ENCODE measurements at places on chromosomes 1 and 21. TPM values are rescaled to one million over a fixed set of nuclear protein-coding genes. Genes with fewer than 3 reads are reported as not detected.
A peak's percentile ranks its signal among the peaks of the same experiment; 100 is the strongest.

- DNase-seq: no peak
Observed at GRCh38 chr1:58724483-58724882, 24.6 kb upstream of the MYSM1 start.

DNA sequence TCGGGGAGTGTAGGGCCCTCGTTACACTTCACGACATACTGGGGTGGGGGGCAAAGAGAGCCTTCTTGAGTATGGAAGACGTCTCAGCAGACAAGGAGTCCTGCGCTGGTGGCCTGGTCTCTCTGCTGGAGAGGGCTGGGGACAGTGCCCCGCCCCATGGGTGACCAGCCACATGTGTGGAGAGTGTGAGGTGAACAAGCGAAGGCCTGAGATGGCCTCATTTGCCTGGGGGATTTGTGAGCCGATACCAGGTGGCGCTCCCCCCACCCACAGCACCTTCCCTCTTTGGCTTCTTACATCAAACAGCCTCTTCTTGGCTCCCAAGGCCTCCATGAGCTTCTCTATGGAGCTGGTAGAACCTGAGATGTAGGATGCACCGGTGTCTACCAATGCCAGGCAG lies 4.0 kb upstream of the ETNK2 start:
- no peak for DNase-seq

DNA sequence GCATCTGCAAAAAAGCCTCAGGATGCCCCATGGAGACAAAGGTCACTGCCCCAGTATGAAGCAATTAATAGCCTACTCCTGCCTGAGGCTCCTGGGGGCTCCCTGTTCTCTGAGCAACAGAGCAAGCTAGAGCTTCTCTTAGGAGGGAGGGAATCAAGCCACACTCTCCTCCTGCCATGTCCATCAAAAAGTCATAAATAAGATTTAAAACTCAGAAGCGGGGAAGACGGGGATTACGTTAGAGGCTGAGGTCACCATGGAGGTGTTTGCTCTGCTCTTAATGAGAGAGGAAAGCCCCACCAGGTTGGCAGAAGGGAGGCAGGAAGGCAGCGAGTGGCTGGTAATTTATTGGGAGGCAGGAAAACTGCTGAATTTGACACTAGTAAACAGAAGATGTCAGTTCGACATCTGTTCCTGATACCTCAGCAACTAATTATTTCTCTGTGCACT lies 98.4 kb upstream of the TNR start:
- DNase-seq: no peak

DNA sequence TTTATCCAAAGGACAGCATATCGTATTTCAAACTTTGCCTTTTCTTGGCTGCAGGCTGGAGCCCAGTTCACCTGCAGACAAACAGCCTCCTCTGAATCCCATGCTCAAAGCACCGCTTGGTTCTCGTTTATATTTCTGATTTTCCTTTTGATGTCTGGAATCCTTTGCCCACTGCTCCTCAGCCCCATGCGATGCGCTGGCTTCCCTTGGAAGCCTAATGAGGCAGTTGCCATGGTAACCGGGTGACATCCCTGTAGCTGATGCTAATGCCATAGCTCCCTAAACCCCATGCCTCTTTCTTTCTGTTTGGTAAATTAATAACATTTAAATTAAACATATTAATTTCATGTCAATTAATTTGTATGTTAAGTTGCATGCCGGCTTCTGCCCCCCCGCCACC lies 327.1 kb downstream of the PRDM2 start:
- no peak for DNase-seq

- peak; percentile 83 for DNase-seq
Observed at GRCh38 chr1:236009857-236010256, 55.0 kb downstream of the NID1 start.

- no peak for DNase-seq
Observed at GRCh38 chr1:200916681-200917080, 22.0 kb downstream of the INAVA start.

DNA sequence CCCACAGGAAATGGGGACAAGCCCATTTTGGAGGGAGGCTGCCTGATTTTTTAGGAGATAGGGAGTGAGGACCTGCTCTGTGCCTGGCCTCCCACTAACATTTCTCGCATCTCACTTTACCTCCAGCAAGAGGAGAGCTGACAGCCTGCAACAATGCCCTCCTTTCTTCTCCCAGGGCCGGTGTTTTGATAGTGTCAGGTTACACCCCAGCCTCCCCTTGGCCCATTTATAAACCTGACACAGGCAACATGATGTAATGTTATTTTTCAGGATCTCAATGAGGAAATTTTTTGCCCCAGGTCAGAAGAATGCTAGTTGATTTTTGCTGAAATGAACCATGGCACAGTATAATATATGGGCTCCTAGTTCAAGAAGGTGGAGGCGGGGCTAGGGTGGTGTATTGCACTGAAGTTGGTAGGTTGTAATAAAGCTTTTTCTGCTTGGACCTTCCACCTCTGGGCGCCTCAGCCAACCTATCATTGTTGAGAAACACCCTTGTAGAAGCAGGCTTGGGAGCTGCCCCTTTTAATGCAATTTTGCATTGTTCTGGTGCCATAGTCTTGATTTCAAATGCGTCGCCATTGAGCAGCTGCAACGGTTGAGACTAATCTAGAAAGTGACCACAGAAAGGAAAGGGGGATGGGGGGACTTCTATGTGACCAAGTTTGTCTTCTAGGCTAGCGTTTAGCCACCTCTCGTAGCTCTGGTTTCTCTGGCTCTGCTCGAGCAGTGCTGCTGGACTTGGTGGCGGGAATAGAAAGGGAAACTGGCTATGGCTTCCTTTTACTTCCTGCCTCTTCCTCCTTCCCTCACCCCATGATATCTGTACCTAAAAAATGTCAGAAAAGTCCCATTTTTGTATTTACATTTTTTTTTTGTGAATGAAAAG lies 53.0 kb downstream of the PBX1 start:
- DNase-seq: peak; percentile 86

DNA sequence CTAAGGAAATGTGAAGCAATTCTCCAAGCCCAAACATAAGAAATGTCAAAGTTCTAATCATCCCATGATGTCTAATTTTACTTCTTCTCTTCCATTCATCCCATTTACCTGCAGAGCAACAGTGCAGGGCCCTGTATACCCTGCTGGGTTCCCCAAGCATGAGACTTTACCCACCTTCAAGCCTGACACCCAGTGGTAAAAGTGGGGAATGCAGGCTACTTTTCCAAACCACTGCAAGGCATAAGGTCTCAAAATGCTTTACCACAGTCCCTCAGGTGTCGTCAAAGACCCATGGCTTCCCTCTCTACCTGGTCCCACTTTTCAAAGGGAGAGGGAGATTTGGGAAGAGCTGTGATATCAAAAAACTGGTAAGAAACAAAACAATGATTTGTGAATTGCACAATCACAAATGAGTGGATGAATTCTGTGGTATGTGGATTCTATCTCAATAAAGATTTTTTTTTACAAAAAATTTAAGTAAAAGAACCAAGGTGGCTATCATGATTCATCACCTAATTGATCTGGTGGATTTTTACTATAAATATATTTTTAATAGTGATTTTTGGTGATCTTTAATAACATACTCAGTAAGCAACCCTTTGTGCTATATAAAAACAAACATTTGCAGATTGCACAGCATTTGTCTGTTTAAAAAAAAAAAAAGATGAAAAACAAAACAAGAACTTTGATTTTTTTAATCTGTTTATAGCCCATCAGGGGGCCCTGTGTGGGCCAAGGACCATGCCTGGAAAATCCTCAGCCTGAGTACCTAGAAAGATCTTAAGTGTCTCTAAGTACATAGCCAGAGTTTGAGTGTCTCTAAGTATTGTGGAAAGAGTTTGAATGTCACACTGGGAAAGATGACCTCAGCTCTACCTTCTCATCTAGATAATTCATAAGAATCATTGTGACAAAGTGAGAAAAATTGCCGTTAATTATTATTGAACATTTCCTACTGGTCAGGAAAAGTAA lies 73.1 kb upstream of the GJB5 start:
- peak; percentile 28 for DNase-seq

DNA sequence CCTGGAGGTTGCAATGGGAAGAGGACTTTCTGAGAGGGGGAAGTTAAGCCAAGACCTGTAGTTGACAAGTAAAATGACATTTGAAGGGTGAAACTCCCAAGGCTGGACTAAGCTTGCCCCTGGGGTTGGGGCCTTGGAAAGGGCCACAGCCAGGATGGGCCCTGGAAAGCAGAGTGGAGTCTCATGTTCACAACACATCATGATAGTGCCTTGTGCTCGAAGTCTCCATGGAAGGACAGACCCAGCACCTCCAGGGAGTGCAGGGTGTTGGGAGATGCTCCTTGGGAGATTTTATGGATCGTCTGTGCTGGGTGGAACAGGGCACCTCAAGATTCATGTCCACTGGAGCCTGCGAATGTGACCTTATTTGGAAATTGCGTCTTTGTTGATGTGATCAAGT lies 55.6 kb upstream of the ACTRT2 start:
- no peak for DNase-seq

DNA sequence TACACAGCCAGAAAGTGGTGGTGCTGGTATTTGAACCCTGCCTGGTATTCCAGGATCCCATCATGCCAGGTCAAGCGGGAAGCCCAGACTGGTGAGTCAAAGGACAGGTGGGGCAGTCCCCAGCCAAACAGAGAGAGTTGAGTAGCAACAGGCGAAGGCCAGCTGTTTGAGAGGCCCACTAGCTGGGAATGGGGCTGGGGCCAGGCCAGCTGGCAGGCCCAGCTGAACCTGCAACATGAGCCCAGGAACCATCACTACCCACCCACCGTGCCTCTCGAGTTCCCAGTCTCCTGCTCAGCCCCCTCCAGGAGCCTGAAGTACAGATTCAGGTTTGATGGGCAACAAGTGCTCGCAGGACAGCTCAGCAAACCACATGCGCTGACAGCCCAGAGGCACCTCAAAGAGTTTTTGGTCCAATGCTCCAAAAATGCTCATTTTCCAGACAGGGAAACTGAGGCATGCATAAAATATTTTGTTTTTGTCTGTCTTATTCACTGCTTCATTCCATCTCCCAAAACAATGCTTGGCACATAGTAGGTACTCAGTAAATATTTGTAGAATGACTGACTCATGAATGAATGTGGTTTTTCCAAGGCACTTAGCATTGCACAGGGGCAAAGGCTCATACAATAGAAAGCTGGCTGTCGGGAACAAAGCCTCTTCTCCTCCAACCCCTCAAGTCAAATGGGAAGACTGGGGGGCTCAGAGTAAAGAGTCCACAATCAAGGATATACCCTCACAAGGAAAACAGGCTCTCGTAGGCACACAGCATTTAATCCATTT lies 42.5 kb upstream of the CLIC4 start:
- DNase-seq: peak; percentile 89

DNA sequence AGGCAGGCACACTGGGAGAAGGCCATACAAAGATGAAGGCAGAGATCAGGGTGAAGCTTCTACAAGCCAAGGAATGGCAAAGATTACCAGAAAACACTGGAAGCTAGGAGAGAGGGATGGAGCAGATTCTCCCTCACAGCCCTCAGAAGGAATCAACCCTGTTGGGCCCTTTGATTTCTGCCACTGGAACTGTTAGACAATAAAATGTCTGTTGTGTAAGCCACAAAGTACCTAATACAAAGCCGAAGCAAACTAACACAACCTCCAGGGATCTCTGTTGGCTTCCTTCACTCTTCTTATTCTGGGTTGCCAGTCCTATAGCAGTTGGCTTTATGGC lies 1.7 kb upstream of the PLA2G2A start:
- DNase-seq: no peak

GRCh38 chr1:87523466-87523865 lies 194.8 kb downstream of the LMO4 start:
- peak; percentile 56 for DNase-seq

DNA sequence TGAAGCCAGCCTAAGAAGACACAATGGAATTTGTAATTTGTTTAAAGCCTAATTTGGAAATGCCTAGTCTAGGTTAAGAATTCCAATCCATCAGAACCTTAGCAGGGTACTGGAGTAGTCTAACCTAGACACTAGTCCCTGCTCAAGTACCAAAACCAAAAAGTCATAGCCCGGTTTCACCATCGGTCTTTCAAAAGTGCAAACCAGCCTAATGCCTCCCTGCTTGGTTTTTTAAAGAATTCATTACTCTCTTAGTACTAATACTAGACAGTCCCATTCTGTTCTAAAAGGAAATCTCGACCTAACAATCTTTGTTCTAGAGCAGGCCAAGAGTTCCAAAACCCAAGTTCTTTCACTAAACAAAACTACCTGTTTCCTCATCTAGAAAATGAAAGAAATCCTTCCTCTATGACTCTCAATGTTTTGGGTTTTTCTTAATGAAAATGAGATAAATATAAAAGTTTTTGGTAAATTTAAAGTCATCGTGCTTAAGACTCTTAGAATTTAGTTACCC lies 2.6 kb downstream of the PUM1 start:
- no peak for DNase-seq

- DNase-seq: no peak
Observed at GRCh38 chr1:196577386-196577785, 30.9 kb downstream of the KCNT2 start.

DNA sequence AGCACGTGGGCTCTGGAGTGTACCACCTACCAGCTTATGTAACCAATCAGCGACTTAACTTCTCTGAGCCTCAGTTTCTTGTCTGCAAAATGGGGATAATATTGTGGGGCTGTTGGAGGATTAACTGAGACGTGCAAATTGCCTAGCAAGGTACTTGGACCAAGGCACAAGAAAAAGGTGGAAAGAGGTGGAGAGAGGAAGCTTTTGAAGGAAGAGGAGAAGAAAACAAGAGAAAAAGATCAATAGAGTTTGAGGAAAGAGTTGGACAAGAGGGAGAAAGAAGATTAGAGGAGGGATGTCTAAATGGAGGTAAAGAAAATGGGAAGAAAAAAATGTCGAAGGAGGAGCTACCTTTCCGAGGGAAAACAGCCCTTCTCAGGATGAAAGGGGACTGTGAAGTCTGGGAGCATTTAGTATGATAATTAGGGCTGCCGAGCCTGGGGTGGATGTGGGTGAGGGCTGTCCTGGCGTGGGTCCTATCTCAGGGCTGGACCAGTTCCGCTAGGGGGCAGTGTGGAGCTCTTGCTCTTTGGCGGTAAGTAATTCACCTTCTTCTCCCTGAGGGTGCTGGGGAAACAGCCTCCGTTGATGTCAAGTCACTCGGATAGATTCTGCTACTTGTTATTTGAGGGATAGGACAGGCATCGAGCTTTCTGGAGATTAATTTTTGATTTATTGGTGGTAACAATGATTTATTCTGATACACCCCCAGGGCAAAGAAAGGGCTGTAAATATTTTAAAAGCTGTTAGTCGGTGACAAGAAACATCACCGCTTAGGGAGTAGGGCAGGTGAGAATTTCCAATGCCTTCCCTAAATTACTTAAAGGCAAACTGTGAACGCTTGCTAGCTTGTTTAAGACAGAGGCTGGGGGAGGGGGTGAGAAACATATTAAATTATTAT lies 79.0 kb upstream of the NFASC start:
- DNase-seq: peak; percentile 35

GRCh38 chr1:21205416-21205815 lies 28.7 kb upstream of the EIF4G3 start:
- no peak for DNase-seq

The S100A3 gene
- total RNA-seq: 2.9 TPM

The CACNA1S gene
- total RNA-seq: not detected

The KCNE2 gene
- total RNA-seq: not detected

The NCDN gene
- total RNA-seq: 9.7 TPM

The OLIG1 gene
- total RNA-seq: not detected

The HTR6 gene
- total RNA-seq: not detected

The S100A1 gene
- total RNA-seq: not detected

The NPHS2 gene
- not detected for total RNA-seq

The XKR8 gene
- 1.1 TPM for total RNA-seq

The LAX1 gene
- not detected for total RNA-seq

The DNAJC16 gene
- 13.1 TPM for total RNA-seq

The TGFB2 gene
- 5.3 TPM for total RNA-seq

The RAP1GAP gene
- under 0.01 TPM for total RNA-seq
